ENCODE measurements at places on chromosomes 6 and 20.

DNA sequence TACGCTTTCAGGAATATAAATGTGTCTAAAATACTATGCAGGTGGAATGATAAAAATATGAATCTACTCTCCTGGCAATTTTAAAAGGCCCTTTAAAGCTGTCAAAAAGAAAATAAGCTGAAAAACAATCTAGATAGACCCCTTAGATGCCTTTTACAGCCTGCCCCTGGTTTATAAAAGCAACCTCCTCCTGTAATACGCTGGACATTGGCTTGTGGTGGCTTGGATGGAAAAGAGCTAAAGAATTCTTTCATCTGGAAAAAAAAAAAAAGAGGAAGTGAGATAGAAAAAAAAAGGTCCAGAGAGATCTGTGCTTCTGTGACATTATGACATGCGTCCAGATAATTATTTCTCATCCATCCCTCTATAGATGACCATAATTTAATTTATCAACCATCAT is 115.9 kb upstream of the NRSN1 start:
- no peak for DNase-seq

DNA sequence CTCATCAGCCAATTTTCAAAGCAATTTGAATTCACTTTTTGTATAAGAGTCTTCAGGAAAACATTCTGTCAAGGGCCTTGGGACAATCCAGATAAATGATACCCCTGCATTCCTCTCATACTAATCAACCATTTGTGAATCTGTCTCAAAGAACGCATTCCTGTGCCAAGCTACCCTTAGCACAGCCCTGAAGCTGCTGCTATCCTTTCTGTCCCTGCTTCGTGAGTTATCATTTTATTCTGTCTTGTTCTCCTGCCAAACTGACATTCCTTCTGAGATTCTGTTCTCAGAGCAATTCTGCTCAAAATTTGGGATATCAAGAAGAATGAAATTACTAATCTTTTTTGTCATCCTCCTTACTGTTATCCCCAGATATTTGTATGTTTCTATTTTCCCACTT is 213.9 kb upstream of the STXBP5 start:
- DNase-seq: no peak

DNA sequence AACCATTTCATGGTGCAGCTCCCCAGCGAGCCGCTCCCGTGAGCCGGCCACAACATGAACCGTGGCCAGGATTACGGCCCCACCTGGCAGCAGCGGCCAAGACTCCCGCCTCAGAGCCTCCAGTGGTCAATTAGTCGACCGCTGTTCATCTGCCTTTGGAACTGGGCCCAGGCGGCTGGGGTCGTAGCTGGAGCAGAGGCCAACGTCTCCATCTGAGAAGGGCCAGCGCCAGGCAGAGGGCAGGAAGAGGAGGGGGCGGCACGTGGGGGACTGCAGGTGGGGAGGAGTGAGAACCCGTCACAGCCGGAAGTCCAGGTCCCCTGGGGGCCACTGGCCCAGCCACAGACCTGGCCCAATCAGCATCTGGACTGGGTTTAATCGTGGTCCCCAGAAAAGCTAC is 184.3 kb downstream of the TAF4 start:
- DNase-seq: no peak

GRCh38 chr20:48171626-48172356 is 386.5 kb upstream of the SULF2 start:
- no peak for DNase-seq

GRCh38 chr6:77205936-77206335 is 257.4 kb downstream of the HTR1B start:
- no peak for DNase-seq
